NCI-H1930 (cell line): ENCODE measurements at places on chromosomes 5 and 9.

GRCh38 chr5:154384480-154385235 is 61.1 kb upstream of the SAP30L start:
- no peak for DNase-seq

DNA sequence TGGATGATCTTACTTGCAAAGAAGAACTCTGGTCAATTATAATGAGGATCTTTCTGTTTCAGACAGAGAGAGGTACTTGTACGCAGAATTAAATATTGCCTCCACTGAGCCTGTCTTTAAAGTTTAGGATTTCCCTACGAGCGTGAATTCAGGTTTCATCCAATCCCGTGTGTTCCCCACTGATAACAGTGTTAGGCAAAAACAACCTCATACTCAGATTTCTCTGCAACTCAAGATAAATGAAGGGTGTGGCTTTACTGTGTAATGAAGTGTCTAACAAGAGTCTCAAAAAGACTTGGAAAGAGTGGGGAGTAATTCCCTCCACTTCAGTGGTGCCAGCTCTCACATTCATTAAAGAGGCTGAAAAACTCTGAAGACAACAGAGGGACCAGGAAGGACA is 53.2 kb upstream of the ACO1 start:
- no peak for DNase-seq

DNA sequence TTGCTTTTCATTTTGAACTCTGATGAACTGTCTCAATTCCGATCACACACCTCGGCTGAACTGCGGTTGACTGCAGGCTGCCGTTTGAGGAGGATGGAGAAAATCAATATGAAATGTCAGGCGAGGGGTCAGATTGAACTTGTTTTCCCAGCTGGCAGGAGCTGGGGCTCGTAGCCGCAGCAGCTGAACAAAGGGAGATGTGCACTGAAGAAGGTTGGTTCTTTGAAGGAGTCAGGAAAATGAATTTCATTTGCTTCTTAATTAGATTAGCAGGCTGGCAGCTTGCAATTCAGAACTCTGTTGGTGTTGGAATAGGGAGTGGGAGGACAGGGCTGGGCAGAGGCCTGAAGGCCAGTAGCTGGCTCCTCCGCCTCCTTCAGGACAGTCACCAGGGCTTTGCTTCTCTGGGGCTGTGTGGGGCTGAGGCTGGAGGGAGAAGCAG is 117.4 kb upstream of the GPR151 start:
- no peak for DNase-seq

- DNase-seq = no peak
Measured at GRCh38 chr9:121313458-121314152, 45.6 kb downstream of the GSN start.

DNA sequence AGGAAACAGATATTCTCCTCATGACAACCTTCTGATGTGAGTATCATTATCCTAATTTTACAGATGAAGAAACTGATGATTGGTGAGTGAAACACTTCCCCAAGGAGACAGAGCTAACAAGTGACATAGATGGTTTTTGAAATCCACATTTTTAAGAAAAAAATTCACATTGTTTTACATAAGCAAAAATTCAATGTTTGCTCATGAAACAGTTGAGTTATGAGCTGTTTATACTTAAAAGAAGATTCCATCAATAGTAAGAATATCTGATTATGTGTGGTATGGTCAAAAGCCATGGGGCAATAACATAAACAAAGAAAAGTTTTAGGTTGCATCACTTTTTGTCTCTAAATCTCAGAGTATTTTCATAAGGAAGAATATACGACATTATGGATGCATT is 167.9 kb upstream of the PAPPA start:
- no peak for DNase-seq

- no peak for DNase-seq
Measured at GRCh38 chr5:181221792-181222629, 1.1 kb upstream of the TRIM41 start.

DNA sequence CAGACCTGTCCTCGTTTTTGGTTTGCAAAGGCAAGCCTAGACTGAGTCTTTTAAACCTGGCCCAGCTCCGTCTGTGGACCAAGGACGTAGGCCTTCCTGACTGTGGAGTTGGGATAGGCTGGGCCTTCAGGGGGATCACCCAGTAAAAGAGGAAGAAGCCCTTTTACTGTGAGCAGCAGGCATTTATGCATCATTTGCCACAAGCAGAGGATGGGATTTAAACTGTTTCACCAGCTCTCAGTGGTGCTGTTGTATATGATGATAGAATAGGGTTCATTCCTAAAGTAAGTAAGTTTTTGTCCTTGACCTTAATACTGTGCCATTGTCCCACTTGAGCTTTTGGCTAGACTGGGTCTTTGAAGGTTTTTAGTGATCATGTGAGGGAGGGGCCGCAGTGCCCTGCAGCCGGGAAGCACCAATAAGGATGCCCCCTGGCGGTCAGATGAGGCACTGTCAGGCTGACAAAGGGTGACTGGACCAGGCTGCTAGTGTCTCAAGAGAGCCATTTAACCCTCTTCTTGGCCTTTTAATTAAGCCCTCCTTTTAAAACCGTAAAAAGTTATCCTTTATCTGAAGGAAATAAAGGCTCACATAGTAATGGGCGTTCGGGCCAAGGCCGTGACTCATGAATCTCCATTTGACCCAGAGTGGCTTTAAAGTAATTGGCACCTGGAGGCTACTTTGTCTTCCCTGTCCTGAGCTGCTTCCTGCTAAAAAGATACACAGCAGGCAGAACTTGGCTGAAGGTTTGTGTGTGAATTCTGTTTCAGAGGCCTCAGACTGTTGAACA is 74.0 kb downstream of the UBAP1 start:
- peak; percentile 72 for DNase-seq

GRCh38 chr5:132525299-132525724 is 18.0 kb downstream of the IL5 start:
- DNase-seq = no peak

DNA sequence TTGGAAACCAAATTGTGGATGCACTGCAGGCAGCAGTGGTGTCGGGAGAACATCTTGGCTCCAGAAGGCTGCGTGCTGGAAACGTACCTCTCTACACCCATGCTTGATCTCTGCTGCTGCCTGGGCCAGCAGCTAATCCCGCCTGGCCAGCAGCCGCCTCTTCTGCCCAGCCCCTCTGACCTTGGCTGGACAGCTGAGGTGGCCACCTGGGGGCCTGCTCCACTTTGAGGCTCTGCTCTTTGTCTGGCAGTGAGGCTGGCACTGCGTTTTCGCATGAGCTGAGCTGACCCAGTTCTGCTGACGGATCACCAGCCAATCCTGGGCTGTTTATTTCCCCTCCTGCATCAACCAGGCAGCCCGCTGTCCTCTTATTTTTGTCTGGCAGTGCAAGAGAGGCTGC is 154.9 kb downstream of the TENT4A start:
- no peak for DNase-seq
